ENCODE measurements at places on chromosomes 7 and 10.

GRCh38 chr10:964988-965417 lies 23.2 kb upstream of the GTPBP4 start:
- no peak for DNase-seq

DNA sequence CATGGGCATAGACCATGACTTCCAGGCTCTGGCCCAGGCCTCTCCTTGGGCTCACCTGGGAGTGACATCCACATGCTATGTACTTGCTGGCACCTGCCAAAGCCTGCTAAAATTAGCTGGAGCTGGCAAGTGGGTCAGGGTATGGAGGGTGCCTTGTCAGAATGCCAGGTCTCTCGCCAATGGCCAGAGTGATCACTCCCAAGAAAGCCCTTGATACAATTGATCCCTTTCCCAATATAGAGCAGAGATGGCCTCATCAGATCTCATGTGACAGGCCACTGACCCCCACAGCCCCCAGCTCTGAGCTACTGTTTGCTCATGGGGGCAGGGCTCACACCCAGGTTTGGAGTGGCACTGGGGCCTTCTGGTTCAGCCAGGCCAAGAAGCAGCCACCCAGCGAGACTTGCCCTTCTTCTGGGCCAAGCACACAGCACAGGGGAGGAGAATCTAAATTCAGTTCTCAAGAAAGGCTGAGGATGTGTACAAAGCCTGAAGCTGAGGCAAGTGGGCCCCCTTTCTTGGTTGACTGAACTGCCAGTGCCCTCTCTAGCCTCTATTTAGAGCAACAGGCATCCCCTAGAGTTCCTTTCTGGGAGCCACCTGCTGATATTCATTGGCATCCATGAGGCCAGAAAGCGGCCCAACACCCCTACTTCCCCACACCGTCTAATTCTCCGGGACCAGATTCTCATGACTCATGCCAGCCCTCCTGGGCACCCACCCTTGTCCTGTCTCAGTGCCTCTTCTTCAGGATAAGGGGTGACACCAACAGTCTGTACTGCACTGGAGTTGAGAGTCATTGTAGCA lies 18.9 kb upstream of the MYL7 start:
- DNase-seq: no peak

DNA sequence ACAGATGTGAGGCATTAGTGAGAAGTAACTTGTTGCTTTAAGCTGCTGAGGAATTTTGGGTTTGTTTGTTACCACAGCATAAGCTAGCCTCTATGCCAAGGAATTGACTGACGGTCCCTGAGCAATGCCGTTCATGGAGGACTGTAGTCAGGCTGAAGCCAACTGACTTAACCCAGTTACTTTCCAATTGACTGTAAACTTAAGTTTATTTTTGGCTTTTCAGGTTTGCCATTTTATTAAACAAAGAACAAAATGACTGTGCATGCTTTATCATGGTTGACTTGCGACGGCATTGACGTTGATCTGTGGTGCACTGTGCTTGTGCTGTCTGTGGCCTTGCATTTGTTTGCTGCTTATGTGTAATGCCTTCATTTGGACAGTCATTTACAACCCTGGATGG lies 53.5 kb downstream of the DNAJB9 start:
- no peak for DNase-seq

GRCh38 chr7:3463696-3464095 lies 162.6 kb downstream of the SDK1 start:
- DNase-seq: no peak

GRCh38 chr7:112963634-112964033 lies 123.0 kb downstream of the GPR85 start:
- DNase-seq: no peak
